ENCODE measurements at places on chromosomes 3 and 15. TPM values are rescaled to one million over a fixed set of nuclear protein-coding genes. Genes with fewer than 3 reads are reported as not detected.

DNA sequence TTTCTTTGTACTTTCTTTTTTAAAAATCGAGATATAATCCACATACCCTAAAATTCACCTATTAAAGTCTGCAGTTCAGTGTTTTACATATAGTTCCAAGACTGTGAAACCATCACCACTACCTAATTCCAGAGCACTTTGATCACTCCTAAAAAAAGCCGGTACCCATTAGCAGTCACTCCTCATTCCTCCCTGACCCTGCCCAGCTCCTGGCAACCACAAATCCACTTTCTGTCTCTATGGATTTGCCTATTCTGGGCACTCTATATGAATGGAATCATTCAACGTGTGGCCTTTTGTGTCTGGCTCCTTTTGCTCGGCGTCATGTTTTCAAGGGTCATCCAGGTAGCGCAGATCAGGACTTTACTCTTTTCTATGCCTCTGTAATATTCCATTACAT is 17.3 kb downstream of the TRPM1 start:
- no peak for DNase-seq

Gene SI
- total RNA-seq: not detected

DNA sequence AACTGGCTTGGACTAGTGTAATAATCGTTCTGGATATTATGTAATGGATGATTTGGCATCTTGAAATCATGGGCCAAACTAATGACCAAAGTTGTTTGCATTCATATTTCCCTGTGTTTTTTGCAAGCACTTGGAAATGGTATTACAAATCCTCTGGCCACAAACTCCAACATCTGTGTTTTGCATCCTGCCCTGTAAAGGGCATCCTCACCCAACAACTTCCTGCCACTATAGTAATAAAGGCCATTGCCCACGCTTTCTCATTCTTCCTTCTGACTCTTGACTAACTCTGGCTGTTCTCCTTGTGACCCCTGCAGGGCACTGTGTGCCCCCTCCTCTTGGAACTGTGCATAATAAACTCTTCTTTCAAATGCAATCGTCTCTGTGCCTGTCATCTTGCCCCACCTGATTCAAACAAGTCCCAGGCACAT is 25.4 kb upstream of the PSMD6 start:
- DNase-seq: no peak

Gene KNG1
- not detected for total RNA-seq

Gene C2CD4A
- 0.34 TPM for total RNA-seq

All from A673 (cell line).